ENCODE measurements at places on chromosomes 12 and 14.

DNA sequence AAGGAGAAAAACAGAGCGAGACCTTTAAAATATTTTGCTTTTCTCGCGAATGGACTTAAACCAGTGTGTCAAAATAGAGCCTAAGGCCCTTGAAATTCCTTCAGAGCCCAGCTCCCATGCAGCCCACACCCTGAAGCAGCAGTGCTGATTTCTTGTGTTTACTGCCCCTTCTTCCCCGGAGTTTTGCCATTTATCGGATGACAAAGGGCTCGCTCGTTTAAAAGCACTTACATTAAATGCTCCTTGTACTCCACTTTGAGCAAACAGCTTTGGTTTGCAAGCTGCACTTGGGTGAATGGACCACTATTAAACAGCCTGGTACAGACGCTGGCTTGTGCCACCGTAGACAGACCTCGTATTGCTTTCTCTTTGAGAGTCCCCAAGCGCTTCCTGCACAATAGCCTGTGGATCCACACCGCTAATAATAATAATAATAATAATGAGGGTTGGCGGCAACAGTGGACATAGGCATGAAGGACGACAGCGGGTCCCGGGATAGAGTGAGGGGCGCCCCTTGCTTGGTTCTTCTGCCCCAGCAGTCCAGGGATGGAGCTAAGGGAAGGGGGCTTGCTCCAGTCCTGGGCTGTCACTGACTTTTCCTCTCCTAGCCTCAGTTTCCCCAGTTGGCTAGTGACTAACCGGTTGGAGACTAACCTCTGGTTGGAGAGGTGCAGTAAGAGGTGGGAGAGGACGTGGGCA is 6.6 kb downstream of the DLK1 start:
- no peak for DNase-seq

DNA sequence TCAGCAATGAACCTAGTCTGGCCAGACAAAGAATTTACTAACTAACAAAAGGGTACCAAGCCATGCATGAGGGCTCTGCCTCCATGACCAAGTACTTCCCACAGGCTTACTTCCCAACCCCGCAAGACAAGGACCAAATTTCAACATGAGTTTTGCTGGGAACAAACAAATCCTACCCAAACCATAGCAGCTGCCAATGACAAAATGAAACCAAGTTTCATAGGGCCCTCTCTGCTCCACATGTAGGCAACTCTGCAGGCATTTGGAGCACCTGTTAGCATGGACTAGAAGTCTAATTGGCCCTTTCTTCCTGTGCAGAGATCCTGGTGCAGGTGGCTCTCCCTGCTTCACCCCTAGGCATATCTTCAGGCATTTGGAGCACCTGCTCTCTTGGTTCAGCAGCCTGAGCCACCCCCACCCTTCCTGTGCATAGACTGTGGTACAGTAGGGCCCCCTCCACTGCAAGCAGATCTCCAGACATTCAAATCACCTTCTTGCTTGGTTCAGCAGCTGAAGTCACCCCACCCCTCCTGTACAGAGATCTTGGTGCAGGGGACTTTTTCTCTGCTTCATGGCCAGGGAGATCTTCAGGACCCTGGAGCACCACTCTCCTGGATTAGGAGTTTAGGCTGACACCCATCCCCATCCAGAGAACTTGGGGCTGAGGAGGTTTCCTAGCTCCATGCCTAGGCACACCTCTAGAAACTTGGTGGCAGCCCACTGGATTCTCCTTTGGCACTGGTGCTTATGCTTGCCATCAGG is 308.7 kb downstream of the RPAP3 start:
- DNase-seq, result no peak

DNA sequence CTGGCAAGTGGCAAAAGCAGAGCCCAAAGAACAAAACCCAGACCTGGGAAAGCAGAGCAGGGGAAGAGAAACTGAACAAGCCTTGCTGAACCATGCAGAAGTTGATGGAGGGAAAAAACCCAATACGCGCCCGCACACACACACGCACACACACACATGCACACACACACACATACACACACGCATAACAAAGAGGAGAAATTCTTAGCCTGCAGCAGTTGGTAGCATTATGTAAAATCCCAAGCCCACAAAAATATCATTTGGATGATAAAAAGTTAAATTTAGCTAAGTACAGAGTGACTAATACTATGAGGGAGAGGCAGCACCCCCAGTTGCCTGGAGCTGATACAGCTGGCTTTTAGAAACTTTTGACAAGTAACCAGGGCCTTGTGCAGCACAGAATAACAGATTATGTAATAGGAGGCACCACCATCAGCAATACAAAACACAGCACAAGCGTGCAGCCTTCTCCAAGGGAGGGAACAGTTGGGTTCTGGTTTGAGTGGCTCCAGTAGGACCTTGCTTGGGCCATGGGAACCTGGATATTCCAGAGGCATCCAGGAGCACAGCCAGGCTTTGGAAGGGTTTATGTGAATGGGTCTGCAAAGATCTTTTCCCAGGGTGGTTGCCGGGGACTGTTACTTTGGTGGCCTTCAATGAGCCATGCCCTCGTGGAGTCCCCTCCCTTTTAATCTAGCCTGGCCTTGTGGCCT is 35.3 kb downstream of the PITPNM2 start:
- no peak for DNase-seq

- DNase-seq, result no peak
Observed at GRCh38 chr14:70130482-70130881, 58.3 kb downstream of the SLC8A3 start.

DNA sequence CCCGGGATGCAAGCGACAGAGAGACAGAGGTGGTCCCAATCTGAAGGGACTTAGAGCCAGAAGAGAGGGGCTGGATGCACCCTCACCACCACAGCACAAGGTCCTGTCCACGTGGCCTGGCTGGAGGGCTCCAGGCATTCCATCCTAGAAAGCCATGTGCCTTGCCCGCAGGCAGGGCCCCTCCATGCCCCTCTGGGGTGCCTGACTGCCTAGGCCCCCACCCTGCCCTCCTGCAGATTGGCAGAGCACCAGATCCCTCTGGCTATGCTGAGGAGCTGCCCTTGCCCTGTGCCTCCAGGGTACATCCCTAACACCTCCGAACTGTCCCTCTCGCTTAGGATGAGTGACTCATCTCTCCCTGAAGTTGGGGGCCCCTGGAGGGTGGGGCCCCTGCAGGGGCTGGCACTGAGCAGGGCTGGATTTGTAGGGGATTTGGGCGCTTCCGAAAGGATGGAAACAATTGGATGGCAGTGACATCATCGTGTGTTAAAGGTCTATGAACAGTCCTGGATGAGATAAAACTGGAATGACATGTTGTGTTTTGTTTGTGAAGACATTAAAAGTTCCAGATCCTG is 50.9 kb downstream of the CHGA start:
- no peak for DNase-seq

GRCh38 chr12:9625019-9625418 is 17.3 kb upstream of the KLRB1 start:
- DNase-seq, result no peak

DNA sequence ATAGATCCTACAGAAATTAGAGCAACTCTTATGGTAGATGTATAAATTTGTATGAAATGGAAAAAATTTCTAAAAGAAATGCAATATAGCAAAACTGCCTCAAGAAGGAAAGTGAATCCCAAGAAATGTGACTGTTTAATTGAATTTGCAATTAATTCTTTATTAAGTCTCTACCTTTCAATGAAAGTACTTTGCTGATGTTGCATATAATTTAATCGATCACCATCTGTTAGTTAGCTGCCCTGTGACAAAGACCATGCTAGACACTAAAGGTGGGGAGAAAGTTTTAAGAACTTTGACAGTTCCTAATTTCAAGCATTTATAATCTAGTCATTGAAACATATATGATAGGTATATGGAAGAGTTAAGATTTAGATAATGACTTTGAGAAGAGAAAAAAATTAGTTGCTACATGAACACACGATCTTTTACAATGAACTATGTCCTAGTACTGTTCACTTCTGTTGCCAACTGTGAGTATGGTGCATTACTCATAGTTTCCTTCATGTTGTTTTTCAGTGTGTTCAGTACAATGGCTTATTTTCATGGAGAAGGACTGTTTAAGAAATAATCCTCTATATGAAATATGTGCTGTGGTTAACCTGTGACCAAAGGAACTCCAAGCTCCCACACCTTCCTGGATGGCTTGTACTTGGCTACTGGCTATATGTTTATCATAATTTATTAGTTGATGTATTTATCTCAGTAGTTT is 128.4 kb downstream of the METTL25 start:
- no peak for DNase-seq

DNA sequence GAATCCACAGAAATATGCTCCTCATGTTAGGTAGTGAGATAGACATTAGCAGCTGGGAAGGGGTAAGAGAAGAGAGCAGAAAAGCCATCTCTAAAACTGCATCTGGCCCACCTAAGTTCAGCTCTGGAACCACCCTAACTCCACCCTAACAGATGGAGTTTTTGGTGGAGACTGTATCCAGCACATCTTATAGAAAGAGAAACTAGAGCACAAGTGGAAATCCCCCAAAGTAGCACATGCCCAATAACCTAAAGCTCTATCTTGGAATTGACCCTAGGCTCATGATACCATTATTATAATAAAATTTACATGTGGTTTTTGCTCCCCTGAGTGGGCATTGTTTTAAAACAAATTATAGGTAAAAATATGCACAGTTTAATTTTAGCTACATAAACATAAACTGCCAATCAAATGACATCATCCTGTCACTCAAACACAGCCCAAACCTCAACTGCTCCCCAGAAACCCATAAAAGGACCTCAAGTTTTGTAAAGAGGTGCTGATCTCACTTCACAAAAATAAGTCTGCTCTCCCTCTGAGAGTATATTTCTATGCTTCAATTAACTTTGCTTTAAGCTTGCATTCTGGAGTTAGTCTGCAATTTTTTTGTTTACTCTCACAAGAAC is 206.4 kb downstream of the PIK3C2G start:
- DNase-seq, result no peak

DNA sequence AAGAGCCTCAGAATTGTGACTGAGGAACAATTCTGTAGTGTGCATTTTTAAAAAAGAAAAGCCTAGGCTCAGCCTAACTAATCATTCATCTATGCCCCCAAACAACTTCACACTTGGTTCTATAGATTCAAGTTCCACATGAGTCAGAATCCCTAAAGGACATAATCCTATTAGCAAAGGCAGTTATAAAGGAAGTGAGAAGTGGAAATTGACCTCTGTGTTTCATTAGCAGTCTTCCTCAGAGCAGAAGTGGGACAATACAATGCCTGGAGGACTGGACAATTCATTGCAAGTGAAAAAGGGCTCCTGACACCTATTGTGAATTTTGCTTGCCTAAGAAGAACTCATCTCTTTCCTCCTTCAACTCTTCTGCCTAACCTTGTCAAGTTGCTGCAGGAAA is 222.3 kb downstream of the PTPRO start:
- DNase-seq, result no peak

GRCh38 chr12:91249054-91249453 is 66.4 kb upstream of the DCN start:
- DNase-seq, result no peak
